ENCODE measurements at places on chromosomes 3 and 15.

GRCh38 chr3:44993471-44994205 is 17.6 kb downstream of the EXOSC7 start:
- no peak for DNase-seq

DNA sequence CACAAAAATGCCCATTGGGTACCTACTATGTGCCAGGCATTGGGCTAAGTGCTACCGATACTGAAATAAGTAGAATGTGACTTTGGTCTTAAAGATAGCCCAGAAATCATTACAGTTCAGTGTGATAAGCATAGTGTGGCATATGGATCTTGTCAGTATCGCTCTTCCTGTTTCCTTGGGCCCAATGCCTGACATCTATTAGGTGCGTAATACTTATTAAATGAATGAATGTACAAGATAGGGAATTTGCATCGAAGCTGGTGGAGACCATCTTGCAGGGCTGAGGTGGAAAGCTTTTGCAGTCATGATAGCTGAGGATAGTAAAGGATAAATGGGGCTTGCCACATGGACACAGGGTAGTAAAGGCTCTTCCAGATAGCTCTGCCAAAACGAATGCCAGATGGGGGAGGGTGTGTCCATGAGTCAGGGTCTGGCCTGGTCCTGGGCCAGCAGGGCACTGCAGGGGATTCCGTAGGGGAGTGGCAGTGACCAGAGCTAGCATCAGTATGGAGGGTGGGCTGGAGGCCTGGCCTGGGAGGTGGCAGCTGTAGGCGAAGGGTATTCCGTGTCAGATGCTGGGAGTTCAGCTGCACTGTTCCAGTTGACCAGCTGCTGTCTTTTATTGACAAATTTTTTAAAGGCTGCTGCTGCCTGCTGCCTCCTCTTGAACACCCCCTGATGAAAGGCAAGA is 23.5 kb downstream of the TSEN2 start:
- no peak for DNase-seq

GRCh38 chr3:16086690-16087089 is 87.8 kb upstream of the GALNT15 start:
- DNase-seq, result no peak

GRCh38 chr15:42494998-42495360 is 455 bp upstream of the SNAP23 start:
- no peak for DNase-seq
